ENCODE measurements at places on chromosomes 7 and 10.

DNA sequence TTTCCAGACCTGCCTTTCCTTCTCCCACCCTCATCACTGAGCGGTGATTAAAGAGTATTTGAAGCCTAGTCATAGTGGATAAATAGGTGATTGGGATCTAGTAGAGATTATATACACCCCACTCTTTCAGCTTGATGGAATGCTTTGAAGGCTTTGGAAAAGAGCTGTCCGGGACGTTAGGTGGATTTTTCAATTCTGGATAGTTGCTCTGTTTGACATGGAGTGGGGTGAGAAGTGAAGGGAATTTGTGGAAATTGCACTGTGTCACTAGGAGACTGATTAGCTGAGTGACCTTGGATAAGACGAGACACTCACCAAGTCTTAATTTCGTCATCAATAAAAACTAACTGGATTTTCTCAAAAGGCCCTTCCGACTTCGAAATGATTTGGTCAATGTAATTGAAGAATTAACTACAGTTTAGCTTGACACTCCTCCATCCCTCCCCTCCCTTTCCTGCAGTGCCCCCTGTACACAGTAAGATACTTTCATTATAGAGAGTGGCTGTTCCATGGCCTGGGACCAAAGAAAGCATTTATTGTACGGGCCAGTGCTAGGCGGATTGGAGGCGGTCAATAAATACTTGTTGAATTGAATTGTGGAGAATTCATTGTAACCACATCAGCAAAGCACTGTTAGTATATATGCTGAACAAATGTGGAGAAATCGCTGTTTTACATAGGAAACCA, 962 bp downstream of the ZKSCAN1 start:
- no peak for DNase-seq

GRCh38 chr7:17436126-17436525, 137.7 kb downstream of the AHR start:
- DNase-seq: no peak

DNA sequence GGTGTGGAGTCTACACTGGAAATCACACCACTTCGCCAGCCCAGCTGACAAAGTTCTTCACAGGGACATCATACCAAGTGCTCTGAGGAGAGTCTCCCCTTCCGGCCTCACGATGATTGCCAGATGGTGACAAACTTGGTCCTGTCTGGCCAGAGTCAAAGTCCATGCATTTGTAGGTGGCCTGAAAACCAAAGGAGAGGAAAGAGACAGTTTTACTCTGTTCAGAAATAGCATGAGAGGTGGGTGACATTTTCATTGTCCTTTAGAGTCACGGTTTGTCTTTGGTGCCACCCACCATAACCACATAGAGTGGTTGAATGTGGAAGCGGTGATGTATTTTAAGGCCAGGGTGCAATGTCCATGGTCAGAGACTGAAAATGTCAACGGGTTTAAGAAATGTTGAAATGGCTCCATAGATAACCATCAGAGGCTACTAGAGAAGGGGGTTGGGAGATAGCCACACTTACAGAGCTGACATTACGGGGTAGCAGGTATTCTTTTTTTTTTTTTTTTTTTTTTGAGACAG, 33.0 kb downstream of the BTBD16 start:
- DNase-seq: no peak

DNA sequence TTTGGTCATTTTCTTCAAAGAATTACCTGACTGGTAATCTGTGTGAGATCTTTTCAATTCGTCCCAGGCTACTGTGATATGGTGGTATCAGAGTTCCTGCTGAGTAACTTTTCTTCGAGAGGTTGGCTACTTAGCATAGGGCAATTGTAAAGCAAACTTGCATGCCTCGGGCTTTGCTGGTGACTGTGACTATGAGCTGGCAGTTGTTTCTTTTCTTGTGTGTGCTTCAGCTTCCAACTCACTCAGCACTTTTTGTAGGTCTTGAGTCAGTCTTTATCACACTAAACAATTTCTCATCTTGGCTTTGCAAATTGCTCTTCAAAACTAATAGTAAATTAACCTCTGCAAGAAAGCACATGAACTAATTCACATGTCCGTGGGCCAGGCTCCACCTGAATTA, 44.3 kb downstream of the PRR15 start:
- no peak for DNase-seq

- DNase-seq: no peak
Observed at GRCh38 chr7:5621776-5622175, 159.7 kb downstream of the RNF216 start.

- no peak for DNase-seq
Observed at GRCh38 chr10:23512355-23513058, 73.6 kb downstream of the OTUD1 start.

- no peak for DNase-seq
Observed at GRCh38 chr7:91080351-91080750, 183.9 kb upstream of the FZD1 start.

DNA sequence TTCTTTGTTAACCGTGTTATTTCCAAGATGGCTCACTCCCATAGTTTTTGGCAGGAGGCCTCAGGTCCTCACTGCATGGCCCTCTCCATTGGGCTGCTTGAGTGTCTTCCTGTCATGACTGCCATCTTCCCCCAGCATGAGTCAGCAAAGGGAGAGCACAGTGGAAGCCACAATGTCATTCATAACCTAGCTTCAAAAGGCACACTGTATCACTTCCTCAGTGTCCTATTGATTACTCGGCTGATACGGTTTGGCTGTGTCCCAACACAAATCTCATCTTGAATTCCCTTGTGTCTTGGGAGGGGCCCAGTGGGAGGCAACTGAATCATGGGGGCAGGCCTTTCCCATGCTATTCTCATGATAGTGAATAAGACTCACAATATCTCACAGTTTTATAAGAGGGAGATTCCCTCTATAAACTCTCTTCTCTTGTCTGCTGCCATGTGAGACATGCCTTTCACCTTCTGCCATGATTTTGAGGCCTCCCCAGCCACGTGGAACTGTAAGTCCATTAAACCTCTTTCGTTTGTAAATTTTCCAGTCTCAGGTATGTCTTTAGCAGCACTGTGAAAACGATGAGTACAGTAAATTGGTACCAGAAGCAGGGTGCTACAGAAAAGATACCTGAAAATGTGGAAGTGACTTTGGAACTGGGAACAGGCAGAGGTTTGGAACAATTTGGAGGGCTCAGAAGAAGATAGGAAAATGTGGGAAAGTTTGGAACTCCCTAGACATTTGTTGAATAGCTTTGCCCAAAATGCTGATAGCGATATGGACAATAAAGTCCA, 106.5 kb downstream of the PRLHR start:
- DNase-seq: no peak

GRCh38 chr7:105638334-105638733, 57.0 kb upstream of the EFCAB10 start:
- no peak for DNase-seq

- no peak for DNase-seq
Observed at GRCh38 chr7:118615681-118616080, 391.2 kb downstream of the ANKRD7 start.

GRCh38 chr10:9922126-9922870, 1095.4 kb upstream of the CELF2 start:
- DNase-seq: no peak

- no peak for DNase-seq
Observed at GRCh38 chr7:125061776-125062397, 132.3 kb upstream of the POT1 start.

GRCh38 chr10:78570633-78571235, 498.0 kb upstream of the ZMIZ1 start:
- DNase-seq: no peak

DNA sequence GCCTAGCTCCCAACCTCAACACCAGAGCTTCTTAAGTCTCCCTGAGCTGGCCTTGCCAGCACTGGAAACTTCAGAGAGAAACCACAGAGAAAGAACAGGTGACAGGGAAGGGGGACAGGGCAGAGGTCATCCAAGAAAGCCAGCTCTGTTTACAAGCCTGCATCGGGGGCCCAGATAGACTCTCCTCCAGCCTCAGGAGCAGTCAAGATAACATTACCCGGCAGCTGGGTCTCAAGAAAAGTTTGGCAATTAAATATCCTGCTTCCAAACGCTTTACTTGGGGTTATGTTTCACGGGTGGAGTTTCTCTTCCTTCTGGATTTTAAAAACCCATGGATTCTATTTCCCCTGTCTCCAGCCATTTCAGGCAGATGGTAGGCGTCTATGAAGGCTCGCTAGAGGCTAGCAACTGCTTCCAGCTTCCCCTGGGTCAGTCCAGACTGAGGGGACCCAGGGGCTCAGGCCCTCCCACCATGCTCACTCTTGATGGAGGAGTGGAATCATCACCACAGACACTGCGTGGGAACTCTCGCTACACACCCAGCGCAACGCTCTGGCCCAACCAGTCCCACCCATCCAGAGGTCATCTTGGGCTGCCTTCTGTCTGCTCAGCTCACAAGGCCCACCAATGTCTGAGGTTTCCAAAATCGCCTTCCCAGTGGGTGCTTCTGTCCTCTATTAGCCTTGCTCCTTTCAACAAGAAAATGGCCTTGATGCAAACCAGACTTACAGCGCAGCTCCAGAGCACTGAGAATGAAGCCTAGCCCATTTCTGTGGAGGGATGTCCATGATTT, 48.8 kb downstream of the SH3PXD2A start:
- DNase-seq: no peak

GRCh38 chr10:97791824-97792721, 20.3 kb upstream of the SFRP5 start:
- DNase-seq: peak; percentile 41

DNA sequence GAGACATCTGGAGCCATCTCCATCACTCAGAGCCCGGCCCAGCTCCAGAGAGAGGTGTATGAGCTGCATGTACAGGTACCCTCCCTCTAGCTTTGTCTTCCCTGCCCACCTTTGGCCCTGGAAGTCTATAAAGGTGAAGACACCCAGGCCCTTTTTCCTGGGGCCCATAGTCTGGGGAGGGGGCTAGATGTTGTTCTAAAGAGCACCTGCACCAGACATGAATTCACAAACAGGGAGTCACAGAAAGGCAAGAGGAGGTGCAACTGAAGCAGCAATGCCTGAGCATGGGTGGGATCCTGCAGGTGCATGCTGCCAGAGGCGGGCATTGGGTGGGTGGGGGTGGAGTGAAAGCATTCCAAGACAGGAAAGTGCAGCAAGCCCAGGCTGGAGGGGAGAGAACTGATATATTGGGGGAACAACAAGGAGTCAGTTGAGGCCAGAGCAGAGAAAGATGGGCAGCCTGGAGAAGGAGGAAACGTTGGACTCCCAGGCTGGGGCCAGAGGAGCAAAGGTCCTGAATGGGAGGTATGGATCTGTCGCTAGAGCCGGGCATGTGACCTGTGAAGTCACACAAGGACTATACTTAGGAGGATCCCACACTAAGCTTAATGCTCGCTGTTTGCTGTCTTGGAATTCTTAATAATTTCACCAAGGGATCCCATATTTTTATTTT, 11.7 kb downstream of the CDHR1 start:
- no peak for DNase-seq

DNA sequence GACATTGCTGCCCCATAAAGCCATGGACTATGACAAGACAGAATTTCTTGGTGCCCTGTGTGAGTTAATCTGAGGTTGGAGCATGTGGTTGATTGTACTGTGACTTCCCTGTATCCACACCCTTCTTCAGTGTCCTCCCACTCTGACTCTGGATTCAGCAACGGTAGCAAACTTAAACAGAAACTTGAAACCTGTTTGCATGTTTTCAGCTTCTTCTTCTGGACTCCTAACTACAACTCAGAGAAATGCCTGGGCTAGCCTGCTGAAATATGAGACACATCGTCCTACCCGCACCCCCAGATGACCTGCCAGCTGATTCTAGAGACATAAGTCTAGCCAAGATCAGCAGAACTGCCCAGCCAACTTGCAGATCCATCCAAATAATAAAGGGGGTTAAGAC, 78.4 kb downstream of the IPMK start:
- no peak for DNase-seq

DNA sequence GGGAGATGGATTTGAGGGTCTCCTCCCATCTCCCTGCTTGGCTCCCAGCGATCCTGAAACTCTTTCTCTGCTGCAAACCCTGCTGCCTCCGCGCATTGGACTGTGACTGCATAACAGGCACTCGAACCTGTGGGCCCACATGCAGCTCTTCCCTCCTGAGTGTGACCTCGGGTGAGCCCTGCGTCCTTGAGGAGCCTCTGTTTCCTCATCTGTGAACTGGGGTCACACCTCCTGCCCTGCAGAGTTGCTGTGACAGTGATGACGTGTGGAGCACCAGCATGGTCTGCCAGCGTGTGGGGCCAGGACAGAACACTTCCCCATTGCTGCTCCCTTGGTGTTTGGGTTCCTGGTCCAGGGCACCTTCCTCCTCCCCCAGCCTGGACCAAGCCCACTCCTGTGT, 46.9 kb upstream of the PSMG3 start:
- DNase-seq: no peak

DNA sequence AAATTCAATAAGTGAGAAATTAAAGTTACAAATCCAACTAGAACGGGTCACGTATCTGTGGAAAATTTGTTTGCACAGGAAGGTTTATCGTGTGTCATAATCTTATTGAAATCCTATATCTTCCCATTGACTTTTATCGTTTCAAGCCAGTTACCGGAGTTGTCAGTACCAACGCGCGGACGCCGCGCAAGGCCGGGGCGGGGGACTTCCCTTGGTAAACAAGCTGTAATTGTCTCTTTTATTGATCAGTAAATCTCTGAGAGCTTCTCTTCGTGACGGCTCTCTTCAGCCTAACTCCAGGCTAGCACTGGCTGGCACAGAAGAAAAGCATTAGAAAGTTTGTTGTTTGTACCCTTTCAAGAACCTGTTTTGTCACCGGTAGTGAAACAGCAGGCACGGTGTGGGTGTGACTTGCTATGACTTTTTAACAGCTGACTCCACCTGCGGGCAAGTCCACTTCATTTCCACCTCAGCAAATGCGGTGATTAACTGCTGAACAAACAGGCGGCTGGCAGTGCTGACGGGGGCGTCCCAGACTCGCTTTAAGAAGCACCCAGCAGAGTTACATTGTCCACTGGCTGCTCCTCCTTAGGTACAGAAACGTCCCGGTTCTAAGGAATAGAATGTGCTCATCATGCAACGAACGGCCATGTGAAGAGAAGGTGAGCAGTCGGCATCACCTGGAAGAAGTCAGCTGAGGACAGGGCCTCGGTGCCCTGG, 215.8 kb downstream of the MAD1L1 start:
- no peak for DNase-seq

DNA sequence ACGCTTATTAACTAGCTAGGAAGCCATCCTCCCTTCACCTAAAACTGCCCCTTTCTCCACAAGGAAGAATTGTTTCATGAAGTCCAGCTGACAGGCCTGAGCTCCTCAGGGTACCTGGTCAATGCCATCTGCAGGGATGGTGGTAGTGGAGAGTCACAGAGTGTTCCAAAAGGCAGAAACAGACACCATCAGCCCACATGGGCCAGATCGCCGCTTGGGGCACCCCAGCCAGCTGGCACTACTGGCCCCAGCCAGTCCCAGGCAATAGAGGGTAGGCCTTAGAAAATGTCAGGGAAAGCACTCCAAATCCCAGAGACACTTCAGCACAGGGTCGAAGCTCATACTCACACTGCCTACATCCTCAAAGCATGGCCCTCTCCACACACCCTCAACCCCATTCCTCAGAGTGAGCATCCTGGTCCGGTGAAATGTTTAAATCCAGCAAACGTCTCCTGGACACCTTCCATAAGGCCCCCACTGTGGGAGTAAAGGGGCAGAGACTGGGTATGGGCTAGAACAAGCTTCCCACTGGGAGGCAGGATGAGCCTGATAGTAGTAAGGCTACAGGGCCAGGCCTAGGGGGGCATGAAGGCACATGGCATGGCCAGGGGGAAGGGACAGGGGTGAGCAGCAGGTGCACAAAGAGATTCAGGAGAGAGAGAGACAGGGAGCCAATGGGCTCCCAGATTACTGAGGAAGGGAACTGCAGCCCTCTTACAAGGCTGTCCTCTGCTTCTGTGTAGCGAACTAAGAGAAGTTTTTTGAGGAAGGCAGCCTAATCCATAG, 1.9 kb downstream of the LRRC20 start:
- no peak for DNase-seq

GRCh38 chr7:44212018-44212417, 11.2 kb downstream of the YKT6 start:
- DNase-seq: no peak

- DNase-seq: no peak
Observed at GRCh38 chr7:52507546-52508255, 527.7 kb upstream of the POM121L12 start.
